Aorta (tissue), 5 donors: ENCODE measurements at places on chromosomes 11 and 22. TPM values are rescaled to one million over a fixed set of nuclear protein-coding genes. Genes with fewer than 3 reads are reported as not detected.

KCNJ11 gene
- total RNA-seq, result 1.0 TPM

SCUBE2 gene
- total RNA-seq, result 2.8 TPM

RTCB gene
- total RNA-seq, result 48.7 TPM

POLDIP3 gene
- 49.2 TPM for total RNA-seq

CDK2AP2 gene
- 65.6 TPM for total RNA-seq

MFRP gene
- not detected for total RNA-seq

VPREB1 gene
- not detected for total RNA-seq

YDJC gene
- 9.0 TPM for total RNA-seq

APOC3 gene
- total RNA-seq, result not detected

H19 gene
- 318 TPM for total RNA-seq

LTO1 gene
- 34.5 TPM for total RNA-seq

OSBP2 gene
- total RNA-seq, result 3.9 TPM

GVQW3 gene
- total RNA-seq, result 3.7 TPM

KDM4F gene
- not detected for total RNA-seq

CRYBB2 gene
- not detected for total RNA-seq

PYGM gene
- 11.5 TPM for total RNA-seq

ASCC2 gene
- total RNA-seq, result 36.9 TPM

SMC1B gene
- not detected for total RNA-seq
